Tracheal epithelial cell (primary cell): ENCODE measurements at places on chromosomes 7 and 10. TPM values are rescaled to one million over a fixed set of nuclear protein-coding genes. Genes with fewer than 3 reads are reported as not detected.

The TUBAL3 gene
- 0.72 TPM in 1 of 2 replicates, not detected in the other for total RNA-seq

The SFXN2 gene
- total RNA-seq = 1.9 and 3.4 TPM in 2 replicates

The OR2A7 gene
- total RNA-seq = 0.85 and 1.7 TPM in 2 replicates

The OR9A2 gene
- not detected in 2 replicates for total RNA-seq

The CREB5 gene
- 0.64 and 10.6 TPM in 2 replicates for total RNA-seq

The LGI1 gene
- not detected in 2 replicates for total RNA-seq

The OR2A42 gene
- not detected in 2 replicates for total RNA-seq

The ZNF107 gene
- total RNA-seq = 2.1 and 2.2 TPM in 2 replicates

The DGKB gene
- total RNA-seq = not detected in 2 replicates

The AP5Z1 gene
- total RNA-seq = 29.6 and 32.8 TPM in 2 replicates

The PRKG1 gene
- 0.24 and 0.43 TPM in 2 replicates for total RNA-seq

The DLG5 gene
- 25.8 and 45.6 TPM in 2 replicates for total RNA-seq

The HTR5A gene
- not detected in 2 replicates for total RNA-seq

The ADGRA1 gene
- total RNA-seq = not detected in 2 replicates

The PVRIG gene
- total RNA-seq = not detected in 2 replicates

The TSPAN12 gene
- total RNA-seq = 1.5 and 7.0 TPM in 2 replicates

The FBXL13 gene
- 0.21 and 0.72 TPM in 2 replicates for total RNA-seq

The GIMAP5 gene
- 0.24 and 0.64 TPM in 2 replicates for total RNA-seq

The PLEKHS1 gene
- total RNA-seq = under 0.01 TPM in 2 replicates

The SPOCK2 gene
- 14.2 TPM in 1 of 2 replicates, not detected in the other for total RNA-seq

The GJC3 gene
- 0.24 and 0.64 TPM in 2 replicates for total RNA-seq

The CALML5 gene
- total RNA-seq = 4.3 TPM in 1 of 2 replicates, not detected in the other

The GPC2 gene
- 2.2 and 3.0 TPM in 2 replicates for total RNA-seq

The UCMA gene
- total RNA-seq = not detected in 2 replicates

The CAV2 gene
- total RNA-seq = 225 and 241 TPM in 2 replicates

The ZC3HAV1L gene
- total RNA-seq = 16.2 and 23.4 TPM in 2 replicates

The AKR1C2 gene
- total RNA-seq = 218 and 721 TPM in 2 replicates

The VIPR2 gene
- total RNA-seq = not detected in 2 replicates

The TDRD1 gene
- total RNA-seq = 1.4 and 1.9 TPM in 2 replicates

The ABCB4 gene
- total RNA-seq = 1.4 TPM in 1 of 2 replicates, not detected in the other

The TMEM236 gene
- not detected in 2 replicates for total RNA-seq

The SLC39A12 gene
- not detected in 2 replicates for total RNA-seq

The CALHM1 gene
- not detected in 2 replicates for total RNA-seq

The NKX2-3 gene
- not detected in 2 replicates for total RNA-seq

The RAB19 gene
- 1.4 TPM in 1 of 2 replicates, not detected in the other for total RNA-seq

The ANKRD2 gene
- total RNA-seq = 1.3 and 9.9 TPM in 2 replicates

The EVX1 gene
- total RNA-seq = not detected in 2 replicates

The THSD7A gene
- 0.21 and 0.48 TPM in 2 replicates for total RNA-seq

The GLI3 gene
- 2.2 and 2.3 TPM in 2 replicates for total RNA-seq

The MYO3A gene
- total RNA-seq = 0.43 TPM in 1 of 2 replicates, not detected in the other

The DENND11 gene
- 21.2 and 24.9 TPM in 2 replicates for total RNA-seq

The AS3MT gene
- total RNA-seq = 3.4 and 4.9 TPM in 2 replicates

The TMEM273 gene
- total RNA-seq = 0.48 TPM in 1 of 2 replicates, not detected in the other

The GRID2IP gene
- 0.24 TPM in 1 of 2 replicates, not detected in the other for total RNA-seq

The TBXAS1 gene
- total RNA-seq = 0.21 and 3.9 TPM in 2 replicates

The SMKR1 gene
- total RNA-seq = 0.24 TPM in 1 of 2 replicates, not detected in the other
